Colonic mucosa (tissue), 4 donors: ENCODE measurements at places on chromosomes 3 and 15. TPM values are rescaled to one million over a fixed set of nuclear protein-coding genes. Genes with fewer than 3 reads are reported as not detected.

- DNase-seq: no peak
Measured at GRCh38 chr3:133758964-133759739, 13.0 kb downstream of the TF start.

TJP1 gene
- 47.2 TPM for total RNA-seq

- DNase-seq: no peak
Measured at GRCh38 chr3:98136631-98137030, 6.1 kb downstream of the OR5H1 start.

PDZRN3 gene
- 13.6 TPM for total RNA-seq

CFAP20DC gene
- 1.7 TPM for total RNA-seq

ANKRD34C gene
- total RNA-seq: not detected

DNA sequence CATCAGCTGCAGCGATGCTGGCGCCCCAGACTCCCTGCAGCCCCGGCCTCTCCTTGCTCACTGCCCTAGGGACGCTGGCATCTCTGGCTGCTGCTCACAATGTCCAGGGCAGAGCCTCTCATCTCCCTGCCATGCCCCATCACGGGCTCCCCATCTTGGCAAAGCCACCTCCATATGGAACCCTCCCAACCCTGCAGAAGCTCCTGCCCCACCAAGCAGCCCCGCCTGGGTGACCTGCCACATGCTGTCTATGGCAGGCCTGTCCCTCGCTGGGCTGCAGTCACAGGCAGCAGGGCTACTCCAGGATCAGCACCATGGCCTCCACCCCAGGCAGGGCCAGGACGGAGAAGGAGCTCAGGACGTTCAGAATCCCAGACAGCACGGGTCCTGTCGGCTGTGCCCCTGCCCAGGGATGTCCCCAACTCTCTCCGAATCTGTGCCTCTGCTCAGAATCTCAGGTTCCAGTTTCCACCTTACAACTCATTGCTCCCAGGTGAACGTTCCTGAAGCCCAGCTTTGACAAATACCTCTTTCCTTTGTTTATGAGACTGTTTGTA lies 58.4 kb downstream of the PLXNA1 start:
- no peak for DNase-seq

- DNase-seq: peak; percentile 47
Measured at GRCh38 chr3:138945709-138946662, 951 bp downstream of the FOXL2 start.

GRCh38 chr15:66142285-66142684 lies 111.3 kb downstream of the MEGF11 start:
- DNase-seq: no peak

GRCh38 chr15:26841514-26841913 lies 25.3 kb upstream of the GABRA5 start:
- no peak for DNase-seq

- peak; percentile 22 for DNase-seq
Measured at GRCh38 chr3:11717768-11718636, 74.3 kb upstream of the VGLL4 start.

ALG1L2 gene
- not detected for total RNA-seq

GRCh38 chr15:35444557-35445204 lies 101.3 kb downstream of the DPH6 start:
- no peak for DNase-seq

IL17RE gene
- 66.4 TPM for total RNA-seq

DNA sequence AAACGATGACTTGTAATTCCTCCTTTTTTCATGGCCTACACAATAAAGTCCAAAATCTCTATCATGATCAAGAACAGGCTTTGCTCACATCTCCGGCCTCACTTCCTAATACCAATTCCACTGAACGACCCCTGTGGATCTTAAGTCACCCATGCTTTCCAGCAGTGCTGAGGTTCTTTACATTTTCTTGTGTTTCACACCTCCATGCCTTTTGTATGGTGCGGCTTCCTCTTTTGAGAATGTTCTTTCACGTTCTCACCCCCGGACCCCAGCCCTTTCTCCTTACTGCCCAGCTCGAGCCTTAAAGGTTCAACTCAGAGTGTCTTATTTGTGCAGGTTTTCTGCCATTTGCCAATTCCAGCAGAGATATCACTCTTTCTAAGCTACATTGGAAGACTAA lies 70.1 kb downstream of the CSNK1G1 start:
- no peak for DNase-seq

RIOX2 gene
- 17.6 TPM for total RNA-seq

- no peak for DNase-seq
Measured at GRCh38 chr3:14891135-14892132, 55.9 kb upstream of the NR2C2 start.

- no peak for DNase-seq
Measured at GRCh38 chr3:133459400-133459799, 59.5 kb downstream of the BFSP2 start.

TNNC1 gene
- total RNA-seq: 1.5 TPM

HDAC11 gene
- 36.1 TPM for total RNA-seq

GRCh38 chr3:50585919-50586762 lies 16.8 kb downstream of the HEMK1 start:
- DNase-seq: no peak

DNA sequence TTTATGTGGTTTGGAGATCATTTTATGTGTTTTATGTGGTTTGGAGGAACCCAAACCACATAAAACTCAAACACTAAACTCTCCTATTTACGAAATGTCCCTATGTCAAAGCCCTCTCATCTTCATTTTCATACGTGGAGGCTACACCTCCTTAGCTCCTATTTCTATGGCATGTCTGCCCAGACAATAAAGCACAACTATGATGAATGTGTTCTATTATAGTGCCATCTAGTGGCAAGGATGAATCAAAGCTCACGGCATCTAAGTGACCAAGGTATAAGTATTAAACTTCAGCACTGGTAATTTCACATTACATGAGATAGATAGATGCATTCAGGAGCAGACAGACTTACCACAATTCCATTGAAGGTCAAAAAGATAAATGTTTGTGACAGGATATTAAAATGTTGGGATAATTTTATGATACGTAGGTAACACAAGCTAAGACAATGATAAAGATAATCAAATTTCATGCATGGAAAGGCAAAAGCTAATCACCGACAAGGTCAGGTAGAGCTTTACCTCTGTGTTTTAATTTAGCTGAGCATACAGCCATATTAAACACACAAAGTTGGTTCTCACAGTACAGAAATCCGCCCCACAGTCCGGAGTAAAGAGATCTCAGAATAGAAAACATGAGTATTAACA lies 130.6 kb upstream of the FHIT start:
- DNase-seq: no peak

GASK1A gene
- 2.2 TPM for total RNA-seq

DNA sequence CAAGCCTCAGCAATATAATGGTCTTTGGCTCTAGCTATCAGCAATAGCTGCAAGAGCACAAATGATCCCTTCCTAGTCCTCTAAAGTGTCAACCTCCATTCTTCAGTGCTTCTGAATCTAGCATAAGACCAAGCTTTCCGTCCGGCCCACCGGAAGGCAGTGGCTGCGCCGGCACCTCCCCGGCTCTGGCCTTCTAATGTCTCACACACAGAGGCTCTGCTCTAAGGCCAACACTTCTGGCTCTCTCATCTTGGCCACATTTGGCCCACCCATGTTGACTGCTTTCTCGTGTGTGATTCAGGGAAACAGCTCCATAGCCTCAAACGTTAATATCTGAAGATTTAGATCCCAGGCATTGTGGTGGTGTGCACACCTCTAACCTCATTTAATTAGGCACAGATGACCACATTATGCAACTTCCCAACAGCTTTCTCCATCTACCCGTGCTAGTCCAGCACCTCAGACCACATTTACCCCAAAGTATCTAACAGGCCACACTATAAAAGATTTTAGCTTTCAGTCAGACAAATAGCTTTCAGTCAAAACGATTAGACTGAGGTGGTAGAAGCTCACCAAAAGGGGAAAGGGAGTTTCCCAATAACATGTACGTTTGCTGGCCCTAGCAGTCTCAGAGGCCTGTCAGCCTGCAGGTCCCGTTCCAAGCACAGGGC lies 19.3 kb downstream of the SLC51A start:
- DNase-seq: no peak

- DNase-seq: no peak
Measured at GRCh38 chr15:40055576-40056293, 16.8 kb upstream of the SRP14 start.

DNA sequence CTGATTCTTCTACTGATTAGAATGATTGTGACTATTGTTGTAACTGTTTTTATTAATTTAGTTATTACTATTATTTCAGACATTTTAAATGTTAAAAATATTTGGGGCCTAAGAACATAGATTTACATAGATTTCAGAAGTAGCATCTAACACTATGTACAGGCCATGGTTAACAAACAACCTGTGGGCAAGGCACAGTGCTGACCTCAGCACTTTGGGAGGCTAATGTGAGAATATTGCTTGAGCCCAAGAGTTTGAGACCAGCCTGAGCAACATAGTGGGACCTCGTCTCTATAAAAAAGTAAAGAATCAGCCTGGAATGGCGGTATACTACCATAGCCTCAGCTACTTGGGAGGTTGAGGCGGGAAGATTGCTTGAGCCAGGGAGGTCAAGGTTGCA lies 69.1 kb upstream of the CNTN4 start:
- no peak for DNase-seq

DNA sequence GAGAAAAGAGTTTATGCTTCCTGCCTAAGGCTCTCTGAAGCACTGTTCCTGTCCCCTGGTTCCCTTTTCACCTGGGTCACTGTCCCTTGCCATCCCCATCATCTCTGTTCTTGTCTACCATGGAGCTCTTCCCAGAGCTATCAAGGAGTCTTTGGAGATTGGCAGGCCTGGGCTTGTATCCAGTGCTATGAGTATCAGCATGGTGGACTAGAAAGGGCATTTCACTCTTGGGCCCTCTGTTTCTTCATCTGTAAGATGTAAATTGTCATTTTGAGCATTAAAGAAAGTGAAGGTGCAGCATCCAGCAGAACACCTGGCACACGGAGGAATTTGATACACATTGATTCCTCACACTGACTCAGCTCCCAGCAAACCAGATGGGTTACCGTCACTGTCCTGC lies 388.2 kb downstream of the CACNA2D3 start:
- DNase-seq: no peak

DNA sequence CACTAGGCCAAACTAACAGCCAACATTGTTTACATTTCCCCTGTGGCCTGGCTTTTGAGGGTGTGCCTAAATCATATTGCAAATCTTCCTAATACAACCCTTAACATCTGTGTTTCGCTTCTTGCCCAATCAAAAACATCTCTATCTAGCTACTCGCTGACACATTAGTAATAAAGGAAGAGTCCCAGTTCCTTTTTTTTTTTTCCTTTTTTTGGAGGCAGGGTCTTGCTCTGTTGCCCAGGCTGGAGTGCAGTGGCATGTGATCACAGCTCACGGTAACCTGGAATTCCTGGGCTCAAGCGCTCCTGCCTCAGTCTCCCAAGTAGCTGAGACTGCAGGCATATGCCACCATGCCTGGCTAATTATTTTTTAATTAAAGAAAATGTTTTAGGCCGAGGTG lies 2.1 kb upstream of the SRPRB start:
- no peak for DNase-seq

FHIT gene
- 7.7 TPM for total RNA-seq

DNA sequence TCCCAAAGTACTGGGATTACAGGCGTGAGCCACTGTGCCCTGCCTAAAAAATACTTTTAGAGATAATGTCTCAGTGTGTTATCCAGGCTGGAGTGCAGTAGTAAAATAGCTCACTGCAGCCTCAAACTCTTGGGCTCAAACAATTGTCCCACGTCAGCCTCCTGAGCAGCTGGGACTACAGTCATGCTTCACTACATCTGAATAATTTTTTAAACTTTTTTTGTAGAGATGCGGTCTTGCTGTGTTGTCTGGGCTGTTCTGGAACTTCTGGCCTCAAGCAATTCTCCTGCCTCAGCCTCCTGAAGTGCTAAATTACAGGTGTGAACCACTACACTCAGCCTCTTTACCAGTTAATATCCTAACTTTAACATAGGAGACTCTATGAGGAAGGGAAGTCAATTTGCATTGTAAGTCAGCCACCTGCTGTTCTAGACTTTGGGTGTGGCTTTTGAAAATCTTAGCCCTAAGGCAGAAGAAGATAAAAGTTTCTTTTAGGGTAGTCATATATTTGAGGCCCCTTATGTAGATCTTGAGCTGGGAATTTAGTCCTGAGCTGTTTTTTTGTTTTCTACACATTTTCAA lies 78.2 kb upstream of the RASGRP1 start:
- no peak for DNase-seq

SLC22A13 gene
- 1.1 TPM for total RNA-seq

DNA sequence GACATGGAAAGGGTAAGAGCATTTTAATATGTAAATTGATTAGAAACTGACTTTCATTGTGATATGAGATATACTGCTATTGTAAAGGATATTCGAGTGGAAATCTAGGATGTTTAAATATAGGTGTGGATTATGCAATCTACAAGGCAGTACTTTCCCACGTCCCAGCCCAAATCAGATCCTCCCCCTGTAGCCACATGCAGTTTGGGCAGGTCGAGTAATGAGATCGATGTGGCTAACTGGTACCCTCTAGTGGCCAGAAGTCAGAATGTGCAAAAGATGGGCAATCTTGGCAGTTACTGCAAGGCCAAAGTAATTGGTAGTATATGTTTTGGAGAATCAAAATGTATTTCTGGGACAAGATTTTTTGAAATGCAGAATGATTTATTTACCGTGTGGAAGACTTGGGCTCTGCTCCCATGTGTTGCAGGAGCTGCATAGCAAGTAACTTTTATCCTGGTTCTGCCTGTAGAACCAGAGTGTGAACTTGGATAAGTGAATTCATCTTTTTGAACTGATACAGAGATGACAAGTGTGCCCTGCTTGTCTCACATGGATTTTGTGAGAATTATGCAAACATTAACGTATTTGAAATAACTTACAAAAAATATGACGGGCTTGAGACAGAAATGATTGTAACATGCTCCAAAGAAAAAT lies 94.5 kb upstream of the ADAMTSL3 start:
- peak; percentile 46 for DNase-seq

DNA sequence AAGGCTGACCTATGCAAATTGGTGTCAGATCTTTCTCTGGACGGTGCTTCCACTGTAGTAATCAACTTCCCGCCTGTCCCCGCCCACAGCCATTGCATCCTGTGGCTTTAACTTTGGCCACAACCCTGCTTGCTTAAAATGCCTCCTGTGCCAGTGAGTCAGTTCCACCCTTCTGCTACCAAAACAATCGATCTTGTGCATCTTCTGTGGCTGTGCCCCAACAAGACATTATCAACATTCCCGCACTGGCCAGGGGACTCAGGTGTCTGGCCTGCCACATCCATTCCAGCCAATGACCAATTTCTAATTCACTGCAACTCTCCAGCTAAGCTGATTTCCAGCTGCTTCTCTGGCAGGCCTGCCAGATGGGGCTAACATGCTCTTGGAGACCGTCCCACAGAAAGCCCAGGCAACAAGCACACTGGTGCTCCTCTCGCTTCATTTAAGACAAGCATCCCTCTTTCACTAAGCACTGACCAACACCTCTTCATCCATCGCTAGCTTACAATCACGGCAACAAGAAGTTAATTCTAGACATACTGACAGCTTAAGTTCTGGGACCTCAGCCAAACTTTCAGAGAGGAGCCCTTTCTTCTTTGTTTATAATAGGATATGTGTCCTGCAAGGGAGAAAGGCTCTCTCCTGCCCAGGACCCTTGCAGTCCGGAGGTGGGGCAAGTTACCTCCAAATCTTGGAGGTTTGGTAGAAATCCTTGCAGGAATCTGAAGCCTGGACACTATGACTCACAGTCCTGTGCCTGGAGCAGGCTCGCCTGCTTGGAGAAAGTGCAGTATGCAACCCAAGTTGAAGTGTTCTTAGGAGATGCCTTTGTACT lies 6.7 kb downstream of the CA12 start:
- no peak for DNase-seq
